Fibroblast of upper back skin (primary cell): ENCODE measurements at places on chromosomes 13 and 19.

DNA sequence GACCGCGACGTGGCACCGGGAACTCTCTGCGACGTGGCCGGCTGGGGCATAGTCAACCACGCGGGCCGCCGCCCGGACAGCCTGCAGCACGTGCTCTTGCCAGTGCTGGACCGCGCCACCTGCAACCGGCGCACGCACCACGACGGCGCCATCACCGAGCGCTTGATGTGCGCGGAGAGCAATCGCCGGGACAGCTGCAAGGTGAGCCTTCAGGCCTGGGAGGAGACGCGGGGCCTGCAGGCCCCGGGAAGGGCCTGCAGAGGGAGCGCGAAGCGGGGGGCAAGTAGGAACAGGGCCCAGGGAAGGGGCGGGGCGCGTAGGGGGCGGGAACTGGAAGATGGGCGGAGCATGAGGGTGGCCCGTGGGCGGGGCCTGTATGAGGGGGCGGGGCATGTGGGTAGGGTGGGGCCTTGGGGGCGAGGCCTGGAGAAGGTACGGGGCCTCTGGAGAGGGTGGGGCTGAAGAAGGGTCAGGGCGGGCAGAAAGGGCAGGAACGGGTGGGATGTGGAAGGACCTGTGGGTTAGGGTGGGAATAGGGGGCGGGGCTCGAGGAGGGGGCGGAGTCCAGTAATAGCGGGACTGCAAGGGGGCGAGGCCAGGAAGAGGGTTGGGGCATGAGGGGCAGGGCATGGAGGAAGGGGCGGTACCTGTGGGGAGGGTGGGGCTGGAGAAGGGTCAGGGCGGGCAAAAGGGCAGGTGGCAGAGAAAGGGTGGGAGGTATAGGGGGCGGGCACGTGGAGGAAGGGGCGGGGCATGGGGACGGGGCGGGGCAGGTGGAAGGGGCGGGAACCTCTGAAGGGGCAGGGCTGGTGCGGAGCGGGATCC lies 2.5 kb downstream of the CFD start:
- DNase-seq: peak; percentile 13

GRCh38 chr13:102593466-102593865 lies 3.3 kb upstream of the TPP2 start:
- DNase-seq: no peak

DNA sequence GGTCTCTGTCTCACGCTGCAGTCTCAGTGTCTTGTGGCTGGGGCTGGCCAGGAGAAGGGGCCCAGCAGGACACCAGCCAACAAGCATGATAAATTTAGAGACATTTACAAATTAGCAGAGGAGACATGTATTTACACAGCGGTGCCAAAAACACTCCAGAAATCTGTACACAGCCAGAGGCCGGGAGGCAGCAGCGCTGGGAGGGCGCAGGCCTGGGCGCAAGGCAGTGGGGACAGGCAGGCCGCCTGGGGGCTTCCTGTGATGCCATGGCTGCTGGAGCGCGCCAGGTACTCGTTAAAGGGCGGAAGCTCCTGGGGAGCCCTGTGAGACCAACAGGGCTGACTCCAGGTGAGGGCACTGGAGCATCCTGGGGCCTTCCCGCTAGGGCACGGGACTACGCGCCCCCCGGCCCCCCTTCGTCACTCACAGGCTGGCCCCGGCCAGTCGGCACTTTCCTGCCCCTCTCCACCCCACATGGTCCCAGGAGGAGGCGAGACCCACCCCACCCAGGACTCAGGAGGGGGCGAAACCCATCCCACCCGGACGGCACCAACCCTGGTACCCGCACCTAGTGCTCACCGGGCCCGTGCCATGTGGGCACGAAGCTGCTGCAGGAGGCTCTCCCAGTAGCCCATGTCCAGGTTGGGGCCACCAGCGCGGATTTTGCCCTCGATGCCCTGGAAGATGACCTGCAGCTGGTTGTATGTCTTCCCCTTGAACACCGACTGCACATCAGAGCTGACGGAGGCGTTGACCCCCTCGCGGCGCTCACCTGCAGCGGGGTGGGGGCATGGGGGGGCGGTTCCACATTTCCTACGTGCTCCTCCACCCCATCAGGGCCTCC lies 7.4 kb upstream of the TBXA2R start:
- no peak for DNase-seq

- DNase-seq: no peak
Measured at GRCh38 chr19:40078377-40078776, 12.4 kb downstream of the ZNF780A start.

GRCh38 chr19:41584260-41584810 lies 8.4 kb downstream of the CEACAM21 start:
- DNase-seq: no peak

- DNase-seq: peak; percentile 76
Measured at GRCh38 chr13:88068316-88068715, 397.1 kb downstream of the SLITRK5 start.

DNA sequence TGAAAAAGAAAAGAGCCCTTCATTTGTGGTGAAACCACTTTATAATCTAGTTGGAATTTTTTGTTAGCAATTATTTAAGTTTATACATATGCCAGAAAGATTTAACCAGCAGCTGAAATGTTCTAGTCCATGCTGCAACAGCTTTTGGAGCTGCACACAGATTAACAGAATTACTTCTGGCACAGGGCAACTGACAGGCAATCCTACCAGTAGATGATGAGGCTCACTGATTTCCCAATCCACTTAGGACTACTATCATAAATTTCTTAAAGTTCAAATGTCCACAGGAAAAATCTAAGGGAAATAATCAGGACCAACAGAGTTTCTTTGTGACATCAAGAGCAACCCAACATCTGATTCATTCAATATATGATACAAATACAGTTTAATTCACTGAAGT lies 78.8 kb downstream of the CRYL1 start:
- no peak for DNase-seq

GRCh38 chr19:20103091-20103740 lies 25.4 kb downstream of the ZNF90 start:
- no peak for DNase-seq

- DNase-seq: no peak
Measured at GRCh38 chr19:53598361-53598760, 33.4 kb upstream of the DPRX start.

- DNase-seq: no peak
Measured at GRCh38 chr19:39590265-39590664, 12.1 kb upstream of the LGALS13 start.

DNA sequence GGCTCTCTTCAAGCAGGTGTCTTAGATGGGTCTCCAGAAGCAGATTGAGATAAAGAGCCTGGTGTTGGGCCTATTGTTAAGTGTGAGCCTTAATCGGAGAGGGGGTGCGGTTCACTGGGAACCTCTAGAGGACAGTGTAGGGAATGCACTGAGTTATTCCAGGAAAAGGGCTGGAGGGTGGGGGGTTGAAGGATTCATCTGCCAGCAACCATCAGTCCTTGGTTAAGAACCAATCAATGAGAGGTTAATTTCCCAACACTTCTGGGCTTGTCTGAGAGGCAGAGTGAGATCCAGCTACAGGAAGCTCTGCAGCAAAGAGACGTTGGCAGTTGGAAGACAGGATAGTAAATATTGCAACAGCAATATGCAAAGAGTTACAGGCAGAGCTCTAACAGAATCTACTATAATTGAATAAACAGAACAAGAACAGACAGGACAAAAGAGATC lies 28.7 kb downstream of the CYP4F2 start:
- peak; percentile 8 for DNase-seq

- no peak for DNase-seq
Measured at GRCh38 chr19:42290523-42291434, 11.2 kb upstream of the PRR19 start.

DNA sequence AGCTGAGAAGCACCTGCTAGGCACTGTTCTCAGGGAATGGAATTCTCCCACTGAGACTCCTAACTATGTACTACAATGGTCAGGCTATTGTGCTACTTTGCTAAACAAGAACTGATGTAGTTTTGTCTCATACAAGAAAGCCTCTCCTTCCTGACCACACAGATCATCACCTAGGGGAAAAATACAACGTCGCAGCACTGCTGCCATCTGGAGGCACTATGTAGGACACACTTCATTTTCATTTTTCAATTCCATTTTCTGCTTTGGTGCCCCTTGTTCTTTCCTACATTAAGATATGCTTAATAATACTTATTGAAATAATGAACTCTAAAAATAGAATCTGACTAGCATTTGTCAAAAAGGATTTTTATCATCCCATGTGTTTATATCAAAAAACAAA lies 21.1 kb downstream of the PROSER1 start:
- no peak for DNase-seq

GRCh38 chr19:46733690-46734292 lies 12.1 kb upstream of the FKRP start:
- DNase-seq: no peak

GRCh38 chr19:5839065-5840017 lies at the start of gene FUT6:
Gene FUT6, minus strand, starts transcription at chr19:5839702. Its CDS starts 7,135 bp downstream, at chr19:5832567.
- DNase-seq: no peak

- no peak for DNase-seq
Measured at GRCh38 chr13:78772933-78773332, 114.0 kb upstream of the OBI1 start.

- no peak for DNase-seq
Measured at GRCh38 chr19:6229216-6229913, 50.4 kb downstream of the MLLT1 start.

- no peak for DNase-seq
Measured at GRCh38 chr19:11813703-11814028, 407 bp upstream of the ZNF440 start.

DNA sequence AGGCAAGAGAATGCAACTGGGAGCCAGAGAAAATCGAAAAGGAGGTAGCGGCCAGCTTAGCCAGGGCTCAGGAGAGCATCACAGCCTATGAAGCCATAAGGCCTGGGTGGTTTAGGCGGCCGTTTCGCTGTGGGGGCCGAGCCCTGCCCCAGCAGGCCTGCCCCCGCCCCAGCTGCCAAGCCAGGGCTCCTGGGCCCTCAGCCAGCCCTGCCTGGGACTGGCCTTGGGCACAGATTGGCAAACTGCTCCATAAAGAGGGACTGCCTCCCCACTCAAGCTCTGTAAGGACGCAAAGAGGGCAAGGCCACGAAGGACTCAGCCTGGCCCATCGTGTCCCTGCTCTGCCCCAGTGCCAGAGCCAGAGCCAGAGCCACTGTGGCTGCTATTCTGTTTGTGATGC lies 10.2 kb downstream of the ZNF653 start:
- DNase-seq: no peak
